ENCODE measurements at places on chromosomes 6 and 20. TPM values are rescaled to one million over a fixed set of nuclear protein-coding genes. Genes with fewer than 3 reads are reported as not detected.
A peak's percentile ranks its signal among the peaks of the same experiment; 100 is the strongest.

LAMA4 gene
- polyA plus RNA-seq = not detected

ADA gene
- polyA plus RNA-seq = 10.0 TPM

RCAN2 gene
- polyA plus RNA-seq = not detected

RTN4IP1 gene
- polyA plus RNA-seq = 9.4 TPM

FRK gene
- polyA plus RNA-seq = 0.01 TPM

MOG gene
- not detected for polyA plus RNA-seq

PROKR2 gene
- polyA plus RNA-seq = not detected

PRL gene
- not detected for polyA plus RNA-seq

EYS gene
- not detected for polyA plus RNA-seq

- H3K27me3 ChIP-seq = no peaks in the 10 kb centered on the region
- no peak for DNase-seq
- no peaks in the 10 kb centered on the region for H3K4me1 ChIP-seq
- H3K4me3 ChIP-seq = no peak overlapping the region
- no peaks in the 10 kb centered on the region for H3K36me3 ChIP-seq
Observed at GRCh38 chr20:53974785-53975555, 95.4 kb downstream of the BCAS1 start.

DNA sequence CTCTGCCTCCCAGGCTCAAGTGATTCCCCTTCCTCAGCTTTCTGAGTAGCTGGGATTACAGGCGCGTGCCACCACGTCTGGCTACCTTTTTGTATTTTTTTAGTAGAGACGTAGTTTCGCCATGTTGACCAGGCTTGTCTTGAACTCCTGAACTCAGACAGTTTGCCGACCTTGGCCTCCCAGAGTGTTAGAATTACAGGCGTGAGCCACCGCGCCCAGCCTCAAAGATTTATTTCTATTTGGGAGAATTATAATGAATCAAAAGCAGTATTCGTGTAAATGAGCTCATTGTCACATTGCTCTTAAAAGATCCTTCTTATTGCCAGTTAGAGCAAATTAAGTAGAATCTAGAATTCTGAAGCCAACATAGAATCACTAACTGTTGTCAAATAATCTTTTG lies 9.4 kb upstream of the ZNF343 start:
- H3K4me3 ChIP-seq = no peak overlapping the region
- no peak overlapping the region for H3K27ac ChIP-seq
- peaks cover 3% of the 10 kb centered on the region for H3K4me1 ChIP-seq

GRCh38 chr6:37680668-37681067 lies 17.0 kb downstream of the MDGA1 start:
- no peak for DNase-seq
- H3K36me3 ChIP-seq = no peaks in the 10 kb centered on the region
- H3K27me3 ChIP-seq = no peaks in the 10 kb centered on the region
- no peak overlapping the region for H3K4me3 ChIP-seq

DNA sequence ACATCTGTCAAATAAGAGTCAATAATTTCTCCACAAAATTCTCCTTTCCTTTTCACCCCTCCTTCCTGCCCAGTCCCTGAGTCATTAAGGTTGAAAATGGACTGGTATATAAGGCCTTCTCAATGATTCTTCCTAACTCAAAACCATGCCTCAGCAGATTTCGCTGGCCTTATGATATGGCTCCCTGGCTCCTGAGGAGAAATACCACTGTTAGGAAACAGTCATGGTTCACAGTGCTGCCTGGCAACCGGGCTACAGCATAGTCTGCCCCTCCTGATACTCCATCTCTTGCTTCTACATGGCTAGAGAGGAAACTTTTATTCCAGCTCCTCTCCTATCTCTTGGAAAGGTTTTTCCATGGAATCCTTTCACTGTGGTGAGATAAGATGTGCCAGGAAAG lies 4.7 kb downstream of the UBE2J1 start:
- H3K27me3 ChIP-seq = no peaks in the 10 kb centered on the region
- peaks cover 58% of the 10 kb centered on the region for H3K4me1 ChIP-seq
- no peaks in the 10 kb centered on the region for H3K36me3 ChIP-seq
- peak overlapping the region; percentile 47 for H3K27ac ChIP-seq
- no peak for DNase-seq
- H3K4me3 ChIP-seq = no peak overlapping the region

GRCh38 chr6:14770572-14770971 lies 475.3 kb upstream of the JARID2 start:
- H3K36me3 ChIP-seq = no peaks in the 10 kb centered on the region
- no peak for DNase-seq
- no peak overlapping the region for H3K27ac ChIP-seq
- no peaks in the 10 kb centered on the region for H3K4me1 ChIP-seq
- no peaks in the 10 kb centered on the region for H3K27me3 ChIP-seq
- H3K4me3 ChIP-seq = no peak overlapping the region

DNA sequence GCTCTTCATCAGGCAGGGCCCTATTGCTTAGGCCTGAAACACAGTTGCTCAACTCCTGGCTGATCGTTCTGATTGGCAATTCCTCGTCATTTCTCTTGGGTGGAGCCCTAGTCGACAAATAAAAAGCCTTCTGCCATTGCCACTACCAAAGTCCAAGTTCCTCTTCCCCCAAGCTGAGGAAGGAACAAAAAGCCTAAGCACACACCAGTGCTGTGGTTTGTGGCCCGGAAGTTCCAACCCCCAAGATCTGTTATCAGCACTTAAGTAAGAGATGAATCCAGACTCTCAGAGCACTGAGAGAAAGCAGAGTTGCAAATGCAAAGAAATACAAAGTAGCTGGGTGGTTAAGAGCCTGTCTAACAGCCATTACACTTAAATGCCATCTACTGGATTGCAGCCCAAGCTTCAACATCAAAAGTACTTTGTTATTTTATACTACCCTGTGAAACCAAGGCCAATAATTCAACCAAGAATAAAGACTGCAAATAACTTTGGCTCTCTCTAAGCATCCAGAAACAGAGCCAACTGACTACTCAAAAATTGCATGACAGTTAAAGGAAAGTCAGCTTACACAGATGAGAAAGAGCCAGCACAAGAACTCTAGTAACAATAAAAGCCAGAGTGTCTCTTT lies 1024.0 kb downstream of the GRIK2 start:
- H3K27me3 ChIP-seq = no peaks in the 10 kb centered on the region
- H3K27ac ChIP-seq = no peak overlapping the region
- H3K4me1 ChIP-seq = no peaks in the 10 kb centered on the region
- H3K4me3 ChIP-seq = no peak overlapping the region

GRCh38 chr20:44572551-44573500 lies 9.6 kb upstream of the PKIG start:
- H3K27ac ChIP-seq = no peak overlapping the region
- no peak for DNase-seq
- H3K27me3 ChIP-seq = no peaks in the 10 kb centered on the region

- H3K27ac ChIP-seq = no peak overlapping the region
- peaks cover 5% of the 10 kb centered on the region for H3K36me3 ChIP-seq
- H3K27me3 ChIP-seq = no peaks in the 10 kb centered on the region
- peaks cover 8% of the 10 kb centered on the region for H3K4me1 ChIP-seq
- no peak overlapping the region for H3K4me3 ChIP-seq
- no peak for DNase-seq
Observed at GRCh38 chr20:2891343-2891742, 18.1 kb downstream of the PTPRA start.

DNA sequence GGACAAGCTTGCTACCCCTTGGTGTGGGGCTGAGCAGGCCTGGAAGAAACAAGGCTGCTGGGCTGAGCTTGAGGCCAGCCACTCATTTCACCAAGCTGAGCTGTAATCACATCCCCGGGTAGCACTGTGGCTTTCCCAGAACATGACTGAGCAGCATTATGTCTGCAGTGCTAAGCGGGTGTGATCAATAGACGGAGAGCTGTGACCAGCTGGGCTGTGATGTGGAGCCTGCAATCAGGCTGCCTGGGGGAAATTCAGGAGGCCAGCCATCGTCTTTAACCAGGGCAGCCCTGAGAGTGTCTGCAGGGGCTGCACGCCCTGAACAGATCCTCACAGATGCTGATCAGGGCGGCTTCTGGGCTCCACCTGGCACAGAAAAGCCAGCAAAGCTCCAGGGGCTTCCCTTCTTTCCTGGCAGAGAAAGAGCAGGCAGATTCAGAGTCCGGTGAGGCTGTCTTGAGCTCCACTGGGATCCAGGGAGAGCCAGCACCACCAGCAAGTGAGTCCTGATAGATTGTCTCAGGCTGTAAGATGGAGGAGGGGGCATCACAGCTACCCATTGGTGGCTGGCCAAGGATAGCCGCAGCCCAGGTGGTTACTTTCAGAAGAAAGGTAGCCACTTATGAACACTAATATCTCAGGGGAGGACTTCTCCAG lies 165.9 kb downstream of the NRN1 start:
- H3K27me3 ChIP-seq = peaks cover 10% of the 10 kb centered on the region
- H3K4me3 ChIP-seq = no peak overlapping the region
- no peaks in the 10 kb centered on the region for H3K4me1 ChIP-seq

DNA sequence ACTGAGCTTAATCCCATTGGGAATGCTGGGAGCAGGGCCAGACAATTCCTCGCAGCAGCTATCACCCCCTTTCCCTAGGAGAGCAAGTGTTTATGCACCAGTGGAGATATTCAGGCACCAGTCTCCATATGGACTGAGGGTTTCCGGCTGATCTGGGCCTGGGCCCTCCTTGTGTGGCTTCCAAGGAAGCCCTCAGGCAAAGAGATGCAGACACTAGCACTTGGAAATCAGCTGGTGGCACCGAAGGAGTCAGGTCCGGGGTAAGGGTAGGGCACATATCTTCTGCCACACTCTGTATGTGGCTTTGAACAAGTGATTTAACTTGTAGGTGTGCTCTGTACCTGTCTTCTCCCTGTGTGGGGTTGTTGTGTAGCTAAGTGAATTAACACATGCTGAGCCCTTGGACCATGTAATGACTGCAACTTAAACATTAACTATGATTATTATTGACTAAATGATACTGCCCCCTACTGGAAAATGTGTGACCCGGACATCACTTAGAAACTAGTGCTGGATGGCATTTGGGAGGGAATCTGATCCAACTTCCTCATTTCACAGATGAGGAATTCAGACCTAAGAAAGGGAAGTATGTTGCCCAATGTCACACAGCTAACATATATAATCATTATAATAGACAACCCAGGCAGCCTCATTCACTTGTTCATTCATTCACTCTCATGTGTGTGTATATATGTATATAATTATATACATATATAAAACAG lies 19.3 kb upstream of the WFDC2 start:
- H3K4me3 ChIP-seq = no peak overlapping the region
- peak; percentile 75 for DNase-seq
- H3K27ac ChIP-seq = no peak overlapping the region

DNA sequence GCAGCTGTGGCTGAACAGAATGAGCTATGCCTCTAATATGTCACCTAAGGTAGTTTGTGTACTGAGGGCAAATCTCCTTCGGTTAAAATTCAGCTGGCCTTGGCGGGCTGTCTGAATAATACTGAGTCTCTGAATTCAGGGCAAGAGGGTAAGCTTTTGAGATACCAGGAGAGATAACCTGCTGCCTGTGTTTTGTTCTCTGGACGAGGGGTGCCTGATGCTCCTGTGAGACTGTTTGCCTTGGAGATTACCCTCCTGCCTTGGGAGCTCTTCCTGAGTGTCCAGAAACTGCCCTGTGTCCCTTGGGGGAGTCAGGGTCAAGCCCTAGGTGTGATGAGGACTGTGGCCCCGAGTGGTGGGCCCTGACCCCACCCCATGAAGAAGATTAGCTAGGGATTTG lies 282.9 kb downstream of the KIF16B start:
- no peak overlapping the region for H3K27ac ChIP-seq
- H3K4me1 ChIP-seq = no peaks in the 10 kb centered on the region
- no peaks in the 10 kb centered on the region for H3K36me3 ChIP-seq
- no peaks in the 10 kb centered on the region for H3K27me3 ChIP-seq
- no peak overlapping the region for H3K4me3 ChIP-seq
- DNase-seq = no peak

DNA sequence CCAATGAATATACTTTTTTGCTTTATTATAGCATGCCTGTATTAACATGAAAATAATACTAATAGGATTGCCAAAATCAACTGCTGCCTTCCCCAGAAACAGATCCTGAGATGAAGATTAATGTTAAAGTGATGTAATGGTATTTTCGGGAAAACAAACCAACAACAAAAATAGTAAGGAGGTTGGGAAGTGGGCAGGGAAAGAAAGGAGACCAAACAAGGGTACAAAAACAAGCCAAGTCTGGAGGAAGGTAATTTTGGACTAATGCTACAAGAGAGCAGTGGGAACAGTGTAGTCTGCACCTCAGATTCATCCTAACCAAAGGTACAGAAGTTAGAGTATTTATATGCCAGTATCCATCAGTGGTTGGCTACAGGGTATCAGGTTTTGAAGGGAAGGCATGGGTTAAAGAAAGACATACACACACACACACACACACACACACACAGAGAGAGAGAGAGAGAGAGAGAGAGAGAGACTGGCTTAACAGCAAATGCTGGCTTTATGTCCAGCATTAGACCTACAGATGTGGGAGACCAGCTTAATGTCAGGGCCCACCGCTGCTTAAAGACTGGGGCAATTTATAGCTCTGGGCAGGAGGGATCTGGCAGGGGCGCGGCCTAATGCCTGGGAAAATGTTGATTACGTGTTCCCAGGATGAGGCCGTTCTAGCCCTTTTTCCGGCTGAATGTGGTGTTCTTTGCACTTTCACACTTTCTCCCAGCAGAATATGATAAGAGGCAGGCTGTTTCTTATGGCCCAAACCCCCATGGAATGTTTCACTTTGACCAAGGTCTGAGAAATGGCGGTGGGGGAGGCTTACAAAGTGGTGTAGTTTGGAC lies 3.8 kb upstream of the SLC17A1 start:
- no peaks in the 10 kb centered on the region for H3K36me3 ChIP-seq
- no peak overlapping the region for H3K27ac ChIP-seq
- no peaks in the 10 kb centered on the region for H3K4me1 ChIP-seq
- no peak for DNase-seq
- H3K27me3 ChIP-seq = peaks cover 9% of the 10 kb centered on the region

GRCh38 chr6:41594326-41594725 lies 43.9 kb upstream of the MDFI start:
- no peak for DNase-seq
- no peak overlapping the region for H3K4me3 ChIP-seq
- no peaks in the 10 kb centered on the region for H3K36me3 ChIP-seq

DNA sequence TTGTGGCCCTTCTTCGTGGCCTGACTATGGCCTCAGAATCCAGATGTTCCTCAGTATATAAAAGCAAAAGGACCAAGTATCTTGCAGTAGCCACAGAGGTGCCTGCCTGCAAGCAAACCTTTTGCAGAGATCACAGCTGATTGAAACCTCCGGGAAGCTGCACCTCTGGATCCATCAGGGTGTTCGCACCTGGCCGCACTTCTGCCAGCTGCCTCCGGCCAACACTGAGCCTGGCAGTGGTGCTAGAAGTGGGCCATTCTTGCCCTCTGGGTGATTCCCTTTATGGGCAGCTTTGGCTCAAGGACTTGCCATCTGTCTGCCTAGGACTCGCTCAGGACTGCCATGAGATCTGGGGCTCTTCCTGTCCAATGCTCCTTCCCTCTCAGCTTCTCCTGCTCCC lies 214.6 kb upstream of the ECI2 start:
- no peaks in the 10 kb centered on the region for H3K4me1 ChIP-seq
- peaks cover 7% of the 10 kb centered on the region for H3K27me3 ChIP-seq
- H3K36me3 ChIP-seq = no peaks in the 10 kb centered on the region
- no peak overlapping the region for H3K4me3 ChIP-seq
- no peak overlapping the region for H3K27ac ChIP-seq

DNA sequence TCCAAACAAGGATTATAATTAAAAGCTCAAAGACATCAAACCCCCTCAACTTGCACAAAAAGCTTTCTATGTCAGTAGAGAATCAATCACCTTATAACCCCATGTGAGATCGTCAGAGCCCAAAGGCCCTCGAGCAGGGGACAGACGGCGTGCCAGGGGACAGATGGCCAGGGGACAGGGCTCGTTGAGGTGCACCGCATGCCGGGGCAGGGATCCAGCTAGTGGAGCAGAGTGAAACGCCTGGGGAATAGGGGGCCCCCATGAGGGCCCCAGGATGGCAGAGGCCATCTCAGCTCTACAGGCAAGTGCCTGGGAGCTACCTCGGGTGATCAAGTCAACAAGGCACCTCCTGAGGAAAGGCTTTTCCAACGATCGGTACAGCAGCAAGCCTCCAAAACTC lies 28.6 kb downstream of the DIDO1 start:
- H3K27me3 ChIP-seq = no peaks in the 10 kb centered on the region
- no peak for DNase-seq
- no peak overlapping the region for H3K27ac ChIP-seq

Data from B cell (primary cell).